ENCODE measurements at places on chromosomes 7 and 10. TPM values are rescaled to one million over a fixed set of nuclear protein-coding genes. Genes with fewer than 3 reads are reported as not detected.

GRCh38 chr10:47457826-47458225 is 26.1 kb downstream of the ANXA8 start:
- no peak overlapping the region for H3K4me3 ChIP-seq
- DNase-seq = no peak
- no peaks in the 10 kb centered on the region for H3K36me3 ChIP-seq
- no peaks in the 10 kb centered on the region for H3K27me3 ChIP-seq
- H3K27ac ChIP-seq = no peak overlapping the region
- H3K4me1 ChIP-seq = peaks cover 5% of the 10 kb centered on the region

DNA sequence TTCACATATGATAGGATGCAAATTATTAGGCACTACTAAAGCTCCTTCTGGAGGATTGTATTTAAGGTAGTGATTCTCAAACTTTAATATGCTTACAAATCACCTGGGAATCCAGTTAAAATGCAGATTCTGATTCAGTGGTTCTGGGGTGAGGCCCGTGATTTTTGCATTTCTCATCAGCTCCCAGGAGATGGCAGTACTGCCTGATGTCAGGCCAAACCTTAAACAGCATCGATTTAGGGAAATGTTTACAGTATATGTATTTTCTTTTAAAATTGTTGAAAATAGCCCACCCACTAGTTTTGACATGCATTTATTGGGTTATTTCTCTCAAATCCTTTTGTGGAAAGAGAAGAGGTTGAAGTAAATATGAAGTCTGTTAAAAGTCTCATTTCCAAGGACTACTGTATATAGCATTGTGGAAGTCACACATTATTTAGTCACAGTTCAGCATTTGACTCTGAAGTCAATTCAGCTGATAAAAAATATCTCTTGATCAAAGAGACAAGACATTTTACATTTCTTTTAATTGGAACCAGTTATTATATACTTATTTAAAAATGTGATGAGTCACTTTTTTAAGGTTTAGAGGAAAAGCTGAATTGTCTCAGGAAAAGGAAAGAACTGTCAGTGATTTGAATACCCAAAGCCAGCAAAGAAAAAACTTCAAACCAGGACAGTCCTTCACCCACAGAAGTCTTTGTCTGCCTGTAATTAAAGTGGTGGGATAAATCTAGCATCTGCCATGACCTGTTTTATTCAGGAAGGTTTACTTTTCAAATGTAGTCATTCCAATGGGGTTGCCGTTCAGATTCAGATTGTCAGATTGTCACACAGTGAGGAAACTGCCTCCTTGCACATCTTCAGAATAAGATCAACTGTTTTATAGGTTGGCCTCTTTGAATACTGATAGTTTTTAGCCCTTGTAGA is 21.1 kb upstream of the HBP1 start:
- peaks cover 24% of the 10 kb centered on the region for H3K4me1 ChIP-seq
- H3K36me3 ChIP-seq = no peaks in the 10 kb centered on the region
- peak overlapping the region; percentile 9 for H3K4me3 ChIP-seq

- no peaks in the 10 kb centered on the region for H3K36me3 ChIP-seq
- no peak overlapping the region for H3K4me3 ChIP-seq
- no peak overlapping the region for H3K27ac ChIP-seq
- DNase-seq = peak; percentile 45
- peaks cover 5% of the 10 kb centered on the region for H3K4me1 ChIP-seq
Measured at GRCh38 chr7:108097703-108098102, 32.5 kb downstream of the LAMB4 start.

GRCh38 chr10:49613165-49613881 is 514 bp upstream of the CHAT start:
- H3K27ac ChIP-seq = no peak overlapping the region
- H3K4me3 ChIP-seq = no peak overlapping the region
- DNase-seq = no peak
- no peaks in the 10 kb centered on the region for H3K36me3 ChIP-seq
- H3K27me3 ChIP-seq = no peaks in the 10 kb centered on the region
- H3K4me1 ChIP-seq = no peaks in the 10 kb centered on the region

DNA sequence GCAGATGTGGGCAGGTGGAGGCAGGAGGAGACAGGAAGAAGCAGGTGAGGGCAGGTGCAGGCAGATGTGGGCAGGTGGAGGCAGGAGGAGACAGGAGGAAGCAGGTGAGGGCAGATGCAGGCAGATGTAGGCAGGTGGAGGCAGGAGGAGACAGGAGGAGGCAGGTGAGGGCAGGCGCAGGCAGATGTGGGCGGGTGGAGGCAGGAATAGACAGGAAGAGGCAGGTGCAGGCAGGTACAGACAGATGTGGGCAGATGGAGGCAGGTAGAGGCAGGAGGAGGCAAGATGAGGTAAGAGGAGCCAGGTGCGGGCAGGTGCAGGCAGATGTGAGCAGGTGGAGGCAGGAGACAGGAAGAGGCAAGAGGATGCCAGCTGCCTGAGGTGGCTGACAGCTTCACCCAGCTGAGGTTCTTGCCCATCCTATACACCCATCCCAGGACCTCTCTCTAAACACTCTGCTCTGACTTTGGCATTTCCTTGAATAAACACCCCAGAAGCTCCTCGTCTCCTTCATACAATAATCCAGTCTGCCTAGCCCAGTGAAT is 33.0 kb downstream of the PTPRE start:
- H3K36me3 ChIP-seq = no peaks in the 10 kb centered on the region
- no peak overlapping the region for H3K4me3 ChIP-seq
- H3K4me1 ChIP-seq = no peaks in the 10 kb centered on the region
- no peak for DNase-seq
- H3K27ac ChIP-seq = no peak overlapping the region
- no peaks in the 10 kb centered on the region for H3K27me3 ChIP-seq

GRCh38 chr10:72306215-72306760 is 32.6 kb downstream of the DDIT4 start:
- H3K4me1 ChIP-seq = peaks cover 7% of the 10 kb centered on the region
- H3K27me3 ChIP-seq = no peaks in the 10 kb centered on the region
- no peak overlapping the region for H3K4me3 ChIP-seq
- DNase-seq = peak; percentile 35
- H3K27ac ChIP-seq = no peak overlapping the region

DNA sequence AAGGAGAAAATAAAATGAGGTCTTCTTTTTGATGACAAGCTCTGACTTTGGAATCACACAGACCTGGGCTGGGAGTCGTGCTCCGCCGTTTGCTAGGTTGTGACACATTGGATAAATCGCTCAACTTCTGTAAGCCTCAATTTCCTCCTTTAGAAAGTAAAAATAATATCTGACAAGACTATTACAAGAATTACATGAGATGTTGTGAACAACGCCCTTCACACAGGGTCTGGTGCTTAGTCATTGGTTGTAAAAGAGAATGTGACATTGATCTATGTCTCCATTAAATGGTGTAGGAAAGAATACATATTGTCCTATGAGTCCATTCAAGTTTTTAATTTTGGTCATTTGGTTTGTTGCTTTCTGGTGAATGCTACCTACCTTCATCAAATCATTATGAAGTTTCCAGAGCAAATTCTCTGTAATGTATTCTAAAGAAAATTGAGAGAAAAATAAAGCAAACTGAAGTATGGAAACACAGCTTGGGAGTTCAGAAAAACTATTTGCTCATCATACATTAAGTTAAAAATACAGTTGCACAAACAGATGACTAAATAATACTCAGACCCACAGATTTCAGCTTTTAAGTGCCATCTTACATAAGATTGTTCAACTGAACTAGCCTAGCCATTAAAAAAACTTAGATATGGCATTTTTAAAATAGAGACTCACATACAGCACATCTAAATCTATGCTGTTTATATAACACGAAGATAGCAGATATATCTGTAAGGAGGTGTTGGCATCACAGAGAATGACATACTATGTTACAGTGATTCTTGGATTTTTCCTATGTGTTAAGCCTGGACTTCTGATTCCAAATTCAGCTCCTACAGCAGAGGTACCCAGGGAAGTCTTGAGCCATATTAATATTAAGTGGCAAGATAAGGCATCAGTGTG is 12.3 kb upstream of the ADRB1 start:
- no peaks in the 10 kb centered on the region for H3K27me3 ChIP-seq
- peaks cover 6% of the 10 kb centered on the region for H3K4me1 ChIP-seq
- DNase-seq = no peak
- no peak overlapping the region for H3K4me3 ChIP-seq
- H3K36me3 ChIP-seq = no peaks in the 10 kb centered on the region

Gene IKZF1
- 118 TPM for total RNA-seq

Gene FXYD4
- not detected for total RNA-seq

Gene NEURL1
- total RNA-seq = 0.04 TPM

Gene NRG3
- total RNA-seq = not detected

Gene MYOZ1
- total RNA-seq = not detected

Gene PVRIG
- total RNA-seq = 2.7 TPM

Gene CACNA2D1
- total RNA-seq = not detected
